SW 1271 (cell line): ENCODE measurements at places on chromosomes 4 and X.

DNA sequence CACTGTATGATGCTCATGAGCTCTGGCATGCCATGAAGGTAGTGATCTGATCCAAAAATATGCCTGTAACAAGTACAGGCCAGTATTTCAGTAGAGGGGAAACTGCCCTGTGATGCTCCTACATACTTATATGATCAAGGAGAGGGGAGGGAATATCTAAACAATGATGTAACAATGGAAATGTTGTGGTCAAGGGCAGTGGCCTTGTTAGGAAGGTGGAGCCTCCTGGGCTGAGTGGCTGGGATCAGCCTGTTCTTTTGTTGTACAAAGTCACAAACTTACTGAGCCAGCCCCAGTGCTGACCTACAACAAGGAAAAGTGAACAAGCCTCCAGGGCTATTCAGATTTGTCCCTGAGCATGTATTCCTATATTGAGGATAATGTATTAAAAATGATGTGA, 70.3 kb downstream of the ANXA10 start:
- no peak for DNase-seq

DNA sequence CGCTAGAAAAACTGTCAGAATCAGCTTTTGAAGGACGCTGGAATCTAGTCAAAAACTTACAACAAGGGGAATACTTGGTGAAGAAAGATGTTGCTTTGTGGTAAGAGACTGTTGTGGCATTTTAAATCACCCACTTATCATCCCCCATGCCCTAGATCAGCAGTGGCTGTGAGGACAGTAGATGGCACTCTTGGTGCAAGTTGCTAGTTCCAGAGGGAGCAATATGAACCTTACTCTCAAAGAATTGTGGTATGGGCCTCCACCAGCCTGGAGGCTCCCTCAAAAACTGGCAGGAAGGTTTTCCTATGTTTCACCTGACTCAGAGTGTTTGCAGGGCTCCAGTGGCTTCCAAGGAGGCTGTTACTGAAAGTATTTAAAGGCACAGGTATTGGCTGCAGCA, 37.7 kb upstream of the SLC16A2 start:
- DNase-seq = peak; percentile 4

GRCh38 chrX:120759685-120760084, 116.0 kb downstream of the CT47B1 start:
- no peak for DNase-seq

- DNase-seq = no peak
Observed at GRCh38 chrX:41982953-41983352, 59.6 kb upstream of the CASK start.

DNA sequence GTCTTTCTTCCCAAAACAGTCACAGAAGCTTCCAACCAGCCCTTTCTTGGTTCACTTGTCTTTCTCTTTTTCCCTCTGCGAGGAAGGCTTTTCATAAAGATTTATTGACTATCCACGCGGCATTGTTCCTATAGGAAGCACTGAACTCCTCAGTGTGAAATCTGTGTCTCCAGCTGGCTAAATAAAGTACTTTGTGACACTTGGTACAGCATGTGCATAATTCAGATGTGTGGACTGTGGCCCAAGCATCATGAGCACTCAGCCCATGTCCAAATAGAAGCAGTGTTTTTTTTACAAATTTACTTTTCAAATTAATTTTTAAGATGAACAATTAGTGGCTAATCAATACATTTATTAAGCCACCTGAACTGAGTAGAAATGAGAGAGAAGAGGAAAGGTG, 146.4 kb downstream of the EDA start:
- no peak for DNase-seq

DNA sequence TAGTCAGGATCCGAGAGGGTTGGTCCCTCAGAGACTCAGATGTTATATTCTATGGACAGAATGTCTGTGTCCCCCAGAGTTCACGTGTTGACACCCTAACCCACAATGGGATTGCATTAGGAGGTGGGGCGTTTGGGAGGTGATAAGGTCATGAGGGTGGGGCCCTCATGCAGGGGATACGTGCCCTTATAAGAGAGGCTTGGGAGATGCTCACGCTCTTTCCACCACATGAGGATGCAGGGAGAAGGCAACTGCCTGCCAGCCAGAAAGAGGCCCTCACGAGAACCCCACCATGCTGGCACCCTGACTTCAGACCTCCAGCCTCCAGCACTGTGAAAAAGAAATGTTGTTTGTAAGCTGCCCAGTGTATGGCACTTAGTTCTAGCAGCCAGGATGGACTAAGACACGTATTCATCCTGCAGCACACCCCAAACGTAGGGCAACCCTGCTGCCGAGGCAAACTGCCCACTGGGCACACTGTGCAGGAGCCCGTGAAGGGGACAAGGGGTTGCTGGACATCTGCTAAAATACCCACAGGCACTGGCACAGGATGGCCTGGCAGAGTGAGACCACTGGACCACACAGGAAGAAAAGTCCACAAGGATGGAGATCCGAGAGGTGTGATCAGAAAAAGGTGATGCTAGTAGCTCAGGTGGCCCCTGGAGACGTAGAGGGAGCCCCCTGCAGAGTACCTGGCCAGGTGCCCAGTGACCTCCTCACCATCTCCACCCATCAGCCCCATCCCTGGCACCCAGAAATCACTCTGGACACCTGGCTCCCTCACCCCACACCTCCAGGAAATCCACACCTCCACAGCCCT, 62.7 kb downstream of the HTRA3 start:
- DNase-seq = no peak

- DNase-seq = no peak
Observed at GRCh38 chr4:10007436-10007740, 13.9 kb downstream of the SLC2A9 start.

GRCh38 chr4:95142932-95143331, 385.2 kb downstream of the BMPR1B start:
- no peak for DNase-seq

GRCh38 chr4:94399277-94399676, 52.5 kb upstream of the PDLIM5 start:
- DNase-seq = no peak

- peak; percentile 63 for DNase-seq
Observed at GRCh38 chr4:34720571-34720970, 1523.7 kb downstream of the ARAP2 start.

DNA sequence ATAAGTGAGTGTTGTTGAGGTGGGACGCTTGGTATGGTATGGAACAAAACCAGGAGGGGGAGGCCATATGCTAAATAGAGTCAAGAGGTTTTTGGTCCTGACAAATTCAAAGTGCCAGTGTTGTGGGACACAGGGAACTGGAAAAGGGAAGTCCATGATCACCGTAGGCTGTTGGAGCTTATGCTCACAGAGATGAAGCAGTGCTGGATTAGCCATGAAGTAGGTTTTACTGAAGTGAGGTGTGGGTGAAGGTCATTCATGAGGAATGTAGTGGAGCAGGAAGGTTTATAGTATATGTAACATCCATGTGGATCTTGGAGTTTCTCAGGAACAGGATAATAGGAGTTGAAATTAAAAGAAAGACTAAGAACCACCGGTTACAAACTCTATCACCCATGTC, 256.1 kb upstream of the PITX2 start:
- DNase-seq = no peak

DNA sequence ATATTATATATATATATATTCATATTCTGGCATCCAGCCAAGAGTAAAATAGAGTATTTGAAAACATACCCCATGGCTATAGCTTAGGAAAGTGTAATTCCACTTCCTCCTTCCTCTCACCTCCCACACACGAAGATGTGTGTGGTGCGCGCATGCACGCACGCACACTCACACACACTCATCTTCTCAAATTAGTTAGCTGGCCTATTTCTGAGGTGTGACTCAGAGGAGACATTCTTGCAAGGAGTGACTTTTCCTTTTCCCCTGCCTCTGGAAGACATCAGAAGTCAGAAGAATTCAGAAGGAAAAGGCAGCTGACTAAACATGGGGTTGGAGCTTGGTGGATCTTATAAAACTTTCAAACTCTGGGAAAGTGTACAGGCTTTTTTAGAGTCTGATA, 8.8 kb downstream of the ENPEP start:
- DNase-seq = no peak

DNA sequence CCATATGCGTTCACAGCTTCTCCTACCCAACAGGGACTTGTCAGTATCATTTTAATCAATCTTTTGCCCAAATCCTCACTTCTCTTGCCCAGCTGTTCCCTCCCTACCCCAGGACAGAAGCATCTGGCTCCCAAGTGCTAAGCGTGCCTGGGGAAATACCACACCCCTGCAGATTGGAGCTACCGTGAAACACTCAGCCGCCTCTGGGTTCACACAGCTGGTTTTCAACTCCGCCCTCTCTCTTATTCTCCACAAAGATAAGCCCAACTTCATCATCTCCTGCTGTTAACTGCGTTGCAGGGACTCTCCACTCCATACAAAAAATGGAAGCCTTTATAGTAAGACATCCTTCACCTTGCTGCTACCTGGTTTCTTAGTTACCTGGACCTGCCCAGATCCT, 147.3 kb upstream of the FTHL17 start:
- no peak for DNase-seq

- no peak for DNase-seq
Observed at GRCh38 chrX:112056886-112057285, 25.7 kb downstream of the TRPC5 start.
